ENCODE measurements at places on chromosomes 6 and 20.

- DNase-seq: no peak
These were observed 78.5 kb upstream of the HDAC2 start for GRCh38 chr6:114049367-114049966.

DNA sequence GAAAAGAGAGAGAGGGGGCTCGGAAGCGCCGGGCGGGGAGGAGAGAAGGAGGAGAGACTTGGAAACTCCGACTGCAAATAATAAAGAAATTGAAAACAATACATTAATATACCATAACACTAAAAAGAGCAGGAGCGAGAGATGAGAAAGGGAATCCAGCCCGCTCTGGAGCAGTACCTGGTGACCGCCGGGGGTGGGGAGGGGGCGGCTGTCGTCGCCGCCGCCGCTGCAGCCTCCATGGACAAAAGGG lies 338 bp downstream of the E2F3 start:
- DNase-seq: no peak

GRCh38 chr20:38920411-38920810 lies 5.8 kb upstream of the FAM83D start:
- no peak for DNase-seq

GRCh38 chr20:39019805-39020325 lies 57.7 kb downstream of the DHX35 start:
- DNase-seq: no peak

DNA sequence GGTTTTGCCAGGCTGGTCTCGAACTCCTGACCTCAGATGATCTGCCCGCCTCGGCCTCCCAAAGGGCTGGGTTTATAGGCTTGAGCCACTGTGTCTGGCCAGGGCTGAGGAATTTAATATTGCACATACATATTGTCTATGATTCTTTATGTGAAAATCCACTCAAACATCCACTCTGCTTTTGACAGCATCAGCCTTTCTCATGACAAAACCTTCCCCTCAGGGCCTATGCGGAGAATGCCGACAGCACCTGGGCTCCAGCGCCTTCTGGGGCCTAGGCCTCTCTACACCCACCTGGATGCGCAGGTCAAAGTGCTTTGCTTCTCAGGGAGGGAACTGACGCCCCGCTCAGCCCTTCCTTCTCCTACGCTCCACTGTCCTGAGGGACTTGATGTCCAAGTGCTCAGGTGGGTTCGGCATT lies 5.4 kb downstream of the RAMACL start:
- DNase-seq: no peak

DNA sequence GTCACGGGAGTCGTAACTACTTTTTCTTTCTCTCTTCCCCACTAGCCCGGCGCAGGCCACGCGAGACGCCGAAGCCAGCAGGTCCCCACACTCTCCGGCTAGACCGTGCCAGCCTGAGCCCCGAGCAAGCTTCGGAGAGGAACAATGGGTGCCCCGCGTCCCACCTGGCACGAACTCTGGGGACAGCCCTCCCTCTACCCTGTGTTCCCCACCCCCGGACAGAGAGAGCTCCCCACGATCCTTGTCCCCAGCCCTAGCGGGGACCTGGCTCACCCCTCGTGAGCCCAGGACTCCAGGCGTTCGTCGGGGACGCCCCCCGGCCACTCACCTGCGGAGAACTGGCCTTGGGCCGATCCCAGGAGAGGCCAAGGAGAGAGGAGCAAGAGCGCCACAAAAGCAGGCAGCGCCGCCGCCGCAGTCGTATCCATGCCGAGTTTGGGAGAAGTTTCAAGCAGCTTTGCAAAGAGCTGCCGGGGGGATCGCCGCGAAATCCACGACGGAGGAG lies 416 bp downstream of the PTPRK start:
- DNase-seq: no peak

DNA sequence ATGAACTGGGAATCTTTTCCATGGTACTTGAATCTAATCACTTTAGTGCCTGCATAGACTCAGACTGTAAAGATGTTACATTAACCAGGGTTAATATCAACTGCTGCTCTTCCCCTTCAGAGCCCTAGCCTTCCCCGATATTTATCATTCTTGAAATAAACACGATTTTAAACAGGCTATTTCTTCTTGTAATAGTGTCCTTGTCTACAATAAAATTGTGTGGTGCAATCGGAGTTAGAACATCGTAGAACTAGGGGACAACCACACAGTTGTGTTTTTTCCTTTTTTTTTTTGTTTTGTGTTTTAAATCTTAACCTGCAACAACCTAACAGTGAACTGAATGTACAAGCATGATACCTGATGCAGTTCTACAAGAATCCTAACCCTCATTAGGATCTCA lies 4.5 kb downstream of the GJA1 start:
- DNase-seq: no peak

All from NCI-H446 (cell line).